ENCODE measurements at places on chromosomes 3 and 15.

DNA sequence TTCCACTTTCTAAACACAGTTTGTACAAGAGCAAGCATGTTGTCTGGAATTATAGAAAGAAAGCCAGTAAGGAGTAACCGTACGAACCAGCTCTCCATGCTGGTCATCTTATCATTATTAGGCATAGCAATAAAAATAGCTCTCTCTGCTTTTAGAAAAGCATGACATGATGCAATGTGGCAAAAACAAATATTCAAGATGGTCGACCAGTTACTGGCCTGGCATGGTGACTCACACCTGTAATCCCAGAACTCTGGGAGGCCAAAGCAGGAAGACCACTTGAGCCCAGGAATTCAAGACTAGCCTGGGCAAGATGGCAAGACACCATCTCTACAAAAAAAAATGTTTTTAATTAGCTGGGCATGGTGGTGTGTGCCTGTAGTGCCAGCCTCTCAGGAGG, 2.6 kb upstream of the MAP4 start:
- DNase-seq: no peak

- DNase-seq: no peak
Measured at GRCh38 chr3:108664266-108664665, 74.7 kb downstream of the DZIP3 start.

DNA sequence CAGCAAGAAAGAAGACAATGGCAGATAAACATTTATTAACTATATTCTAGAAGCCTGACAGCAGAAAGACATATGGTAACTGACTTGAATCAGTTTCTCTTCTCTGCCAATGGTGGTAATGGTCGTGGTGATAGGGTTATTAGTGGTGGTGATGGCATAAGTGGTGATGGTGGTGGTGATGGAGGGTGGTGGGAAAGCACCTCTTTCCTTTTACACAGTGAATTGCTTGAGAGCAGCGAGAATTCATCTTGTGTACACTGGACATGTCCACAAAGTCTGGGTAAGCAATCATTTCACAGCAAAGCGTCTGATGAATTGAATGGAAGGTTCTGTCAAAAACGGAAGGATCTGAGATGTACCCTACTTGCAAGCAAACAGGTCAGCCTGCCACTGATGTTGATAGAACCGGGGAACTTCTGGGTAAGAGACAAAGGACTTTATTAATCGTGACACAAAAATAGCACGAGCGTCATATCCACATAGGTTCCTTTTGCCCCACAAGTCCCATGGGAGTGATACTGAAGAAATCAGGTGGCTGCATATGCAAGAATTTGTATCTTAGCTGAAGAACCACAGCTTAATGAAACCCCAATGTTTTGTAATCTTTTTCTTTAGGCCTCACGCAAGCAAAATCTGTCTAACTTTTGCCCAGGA, 23.5 kb upstream of the TBC1D5 start:
- no peak for DNase-seq

- no peak for DNase-seq
Measured at GRCh38 chr15:92936693-92937092, 36.6 kb downstream of the CHD2 start.

GRCh38 chr15:47407692-47408091, 309.6 kb upstream of the SEMA6D start:
- DNase-seq: no peak

GRCh38 chr3:57852896-57853295, 96.8 kb downstream of the SLMAP start:
- no peak for DNase-seq

- no peak for DNase-seq
Measured at GRCh38 chr15:99719096-99719541, 14.1 kb downstream of the LYSMD4 start.

DNA sequence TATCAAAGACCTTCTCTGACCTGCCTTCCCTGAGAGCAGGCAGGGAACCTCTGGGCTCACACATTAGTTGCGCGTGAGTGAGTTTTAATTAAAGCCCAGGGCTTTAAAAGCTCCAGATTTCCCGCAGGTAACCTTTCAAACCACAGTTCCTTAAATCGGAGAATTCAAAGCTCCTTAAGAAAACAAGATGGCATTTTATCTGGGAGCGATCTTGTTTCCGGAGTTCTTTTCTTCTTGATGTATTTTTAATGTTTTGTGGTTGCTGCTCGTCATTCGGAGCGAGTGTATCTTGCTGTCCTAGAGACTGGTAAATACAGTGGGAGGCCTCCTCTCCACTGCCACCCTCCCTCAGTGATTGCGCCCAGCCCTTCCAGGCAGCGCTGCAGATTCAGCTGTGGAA, 284.3 kb downstream of the CLSTN2 start:
- no peak for DNase-seq

DNA sequence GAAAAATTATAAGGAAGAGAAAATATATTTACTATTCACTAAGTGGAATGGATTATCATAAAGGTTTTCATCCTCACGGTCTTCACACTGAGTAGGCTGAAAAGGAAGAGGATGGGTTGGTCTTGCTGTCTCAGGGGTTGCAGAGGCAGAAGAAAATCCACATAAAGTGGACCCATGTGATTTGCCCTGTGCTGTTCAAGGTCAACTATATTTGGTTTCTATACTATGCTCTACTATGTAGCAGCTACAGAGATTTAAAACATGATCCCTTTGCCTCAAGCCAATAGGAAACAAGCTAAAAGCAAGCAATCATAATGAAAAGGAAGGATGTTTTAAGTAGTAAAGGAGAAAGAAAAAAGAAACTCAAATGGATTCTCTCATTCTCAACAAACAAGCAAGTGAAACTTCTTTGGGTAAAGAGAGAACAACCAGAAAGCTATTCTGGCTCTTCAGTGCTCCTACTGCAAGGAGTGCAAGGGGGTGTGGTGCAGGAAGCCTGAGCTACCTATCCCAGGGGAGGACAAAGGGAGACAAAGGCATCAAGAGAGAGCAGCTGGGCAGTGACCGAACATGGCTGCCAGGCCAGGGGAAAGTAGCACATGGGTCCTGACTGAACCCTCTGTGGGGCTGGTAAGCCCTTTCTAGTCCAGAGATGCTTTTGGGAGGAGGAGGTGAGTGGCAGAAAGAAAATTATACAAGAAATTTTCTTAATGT, 35.9 kb downstream of the SFMBT1 start:
- no peak for DNase-seq

GRCh38 chr3:154799800-154800199, 280.3 kb upstream of the MME start:
- DNase-seq: no peak

DNA sequence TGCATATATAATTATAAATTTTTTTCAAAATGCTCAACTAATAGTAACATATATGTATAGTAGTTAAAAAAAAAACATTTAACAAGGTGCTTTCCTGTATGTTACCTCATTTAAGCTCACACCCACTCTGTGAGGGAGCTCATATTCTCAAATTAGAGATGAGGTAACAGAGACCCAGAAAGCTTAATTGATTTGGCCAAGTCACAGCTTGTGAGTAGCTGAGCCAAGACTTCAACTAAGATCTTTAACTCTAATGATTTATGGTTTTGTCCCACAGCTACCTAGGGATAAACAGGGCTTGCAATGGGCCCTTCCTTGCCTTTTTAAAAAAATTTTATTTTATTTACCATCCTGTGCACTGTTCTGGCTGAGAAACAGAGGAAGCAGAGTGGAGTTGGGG, 230.0 kb upstream of the GOLIM4 start:
- no peak for DNase-seq

GRCh38 chr3:157063469-157063868, 96.5 kb downstream of the CCNL1 start:
- DNase-seq: no peak

DNA sequence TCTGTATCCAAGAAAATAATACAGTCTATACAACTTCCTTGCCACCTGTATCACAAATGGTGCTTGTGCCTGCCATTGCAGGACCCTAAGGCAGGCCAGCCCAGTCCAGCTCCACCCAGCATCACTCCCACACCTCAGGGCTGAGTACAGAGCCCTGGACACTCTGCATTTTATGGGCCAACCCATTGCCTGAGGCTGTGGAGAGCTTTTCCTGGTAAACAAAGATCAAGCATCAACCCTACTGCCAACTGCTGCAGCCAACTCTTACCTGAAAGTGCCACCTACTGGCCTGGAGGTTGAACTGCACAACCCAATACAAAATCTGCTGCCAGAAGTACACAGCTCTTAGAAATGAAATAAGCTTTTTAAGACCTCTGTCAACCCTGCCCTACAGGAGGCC, 1082.2 kb downstream of the NAALADL2 start:
- DNase-seq: no peak

- no peak for DNase-seq
Measured at GRCh38 chr3:190097025-190097424, 23.7 kb downstream of the P3H2 start.

- DNase-seq: no peak
Measured at GRCh38 chr3:3744826-3745225, 54.4 kb upstream of the LRRN1 start.

GRCh38 chr3:63513791-63514190, 138.7 kb upstream of the SNTN start:
- no peak for DNase-seq

DNA sequence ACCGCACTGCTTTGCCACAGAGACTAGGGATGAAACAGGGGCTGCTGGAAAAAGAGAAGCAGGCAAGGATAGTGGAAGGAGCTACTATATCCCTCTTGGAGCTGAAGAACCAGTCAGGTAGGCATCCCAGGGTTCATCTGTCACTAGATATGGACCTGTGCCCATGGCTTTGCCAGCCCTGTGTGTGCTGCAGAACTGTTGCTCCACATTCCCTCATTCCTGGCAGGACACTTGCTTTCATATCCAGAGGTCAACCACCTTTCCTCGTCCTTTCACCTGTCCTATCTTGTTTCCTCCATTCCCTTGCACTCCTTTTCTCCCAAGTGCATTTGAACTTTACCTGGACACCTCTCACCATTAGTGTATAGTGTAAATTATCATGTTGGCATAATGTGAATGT, 12.0 kb downstream of the SNRK start:
- no peak for DNase-seq

DNA sequence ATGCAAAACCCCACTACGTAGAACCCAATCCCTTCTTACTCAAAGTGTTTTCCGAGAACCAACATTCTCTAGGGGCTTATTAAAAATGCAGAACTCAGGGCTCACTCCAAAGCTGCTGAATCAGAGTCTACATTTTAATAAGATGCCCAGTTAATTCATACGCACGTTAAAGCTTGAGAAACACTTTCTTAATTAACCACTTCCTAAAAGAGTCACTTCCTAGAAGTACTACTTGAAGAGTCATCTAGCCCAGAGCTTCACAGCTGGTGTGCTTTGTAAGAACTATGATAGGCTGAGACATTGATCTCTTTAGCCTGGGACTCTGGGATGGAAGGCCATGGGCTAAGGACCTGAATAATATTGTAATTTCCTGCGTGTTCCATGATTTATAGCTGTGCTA, 9.0 kb downstream of the COL6A5 start:
- no peak for DNase-seq

Measured in stimulated activated naive CD8-positive, alpha-beta T cell treated with anti-CD3 and anti-CD28 coated beads, Interleukin-15, amount 100 ng/mL, for 72 hours (primary cell).